ENCODE measurements at places on chromosomes 4 and X.

- no peak for DNase-seq
Measured at GRCh38 chrX:10152086-10152485, 4.7 kb upstream of the CLCN4 start.

- no peak for DNase-seq
Measured at GRCh38 chr4:176358083-176358469, 38.3 kb downstream of the SPCS3 start.

DNA sequence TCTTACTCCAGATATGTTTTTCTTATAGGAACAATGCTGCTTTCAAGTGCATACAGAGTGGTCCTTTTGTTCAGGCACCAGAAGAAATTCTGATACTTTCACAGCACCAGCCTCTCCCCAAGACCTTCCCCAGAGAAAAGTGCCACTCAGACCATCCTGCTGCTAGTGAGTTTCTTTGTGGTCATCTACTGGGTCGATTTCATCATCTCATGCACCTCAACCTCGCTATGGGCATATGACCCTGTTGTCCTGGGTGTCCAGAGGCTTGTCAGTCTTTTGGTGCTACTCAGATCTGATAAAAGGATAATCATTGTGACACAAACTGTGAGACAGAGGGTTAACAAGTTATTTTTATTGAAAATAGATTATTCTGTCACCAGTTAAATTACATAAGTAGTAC, 39.5 kb downstream of the WDR13 start:
- no peak for DNase-seq

GRCh38 chr4:123877551-123877950, 481.0 kb downstream of the SPRY1 start:
- DNase-seq: no peak

DNA sequence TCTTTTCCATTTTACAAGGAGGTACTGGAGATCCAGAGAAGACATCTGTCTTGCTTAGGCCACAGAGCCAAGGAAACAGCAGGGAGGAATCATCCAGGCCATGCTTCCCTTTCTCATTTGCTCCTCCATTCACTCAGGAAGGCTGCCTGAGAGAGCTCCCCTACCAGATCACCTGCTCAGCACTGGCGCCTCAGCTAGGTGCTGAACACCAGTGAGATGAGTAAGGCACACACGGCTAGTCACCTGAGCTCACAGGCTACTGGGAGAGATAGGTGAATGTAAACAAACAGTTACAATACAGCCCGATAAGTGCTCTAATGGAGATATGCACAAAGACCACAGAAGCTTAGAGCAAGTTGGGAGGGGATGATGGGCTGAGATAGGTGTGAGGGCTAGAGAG, 149.8 kb upstream of the ARHGEF9 start:
- DNase-seq: no peak

DNA sequence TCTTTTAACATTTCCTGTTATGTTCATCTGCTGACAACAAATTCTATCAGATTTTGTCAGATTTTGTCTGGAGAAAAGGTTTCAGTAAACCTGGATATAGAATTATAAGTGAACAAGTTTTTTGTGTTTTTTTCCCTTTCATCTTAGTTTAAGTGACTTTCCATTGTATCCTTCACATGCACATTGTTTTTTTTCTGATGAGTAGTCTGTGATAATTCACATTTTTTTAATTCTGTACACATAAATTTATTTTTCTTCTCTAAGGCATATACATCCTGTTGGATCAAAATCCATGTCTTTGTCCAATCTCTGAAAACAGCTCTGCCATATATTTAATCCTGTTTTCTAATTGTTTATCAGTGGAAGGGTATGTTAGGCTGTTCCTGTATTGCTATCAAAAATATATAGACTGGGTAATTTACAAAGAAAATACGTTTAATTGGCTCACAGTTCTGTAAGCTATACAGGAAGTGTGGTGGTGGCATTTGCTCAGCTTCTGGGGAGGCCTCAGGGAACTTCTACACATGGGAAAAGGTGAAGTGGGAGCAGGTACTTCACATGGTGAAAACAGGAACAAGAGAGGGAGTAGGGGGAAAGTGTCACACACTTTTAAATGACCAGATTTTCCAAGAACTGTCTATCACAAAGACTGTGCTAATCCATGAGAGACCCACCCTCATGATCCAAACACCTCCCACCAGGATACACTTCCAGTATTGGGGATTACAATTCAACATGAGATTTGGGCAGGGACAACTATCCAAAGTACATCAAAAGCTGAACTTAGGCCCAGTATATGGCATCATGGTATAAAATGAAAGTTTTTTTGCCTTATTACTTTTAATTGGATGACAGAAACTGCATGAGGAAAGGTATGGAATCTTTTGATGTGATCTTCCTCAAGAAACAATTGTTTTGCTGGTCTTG, 45.6 kb upstream of the GRID2 start:
- no peak for DNase-seq

- DNase-seq: no peak
Measured at GRCh38 chrX:114970806-114971205, 46.6 kb downstream of the IL13RA2 start.

DNA sequence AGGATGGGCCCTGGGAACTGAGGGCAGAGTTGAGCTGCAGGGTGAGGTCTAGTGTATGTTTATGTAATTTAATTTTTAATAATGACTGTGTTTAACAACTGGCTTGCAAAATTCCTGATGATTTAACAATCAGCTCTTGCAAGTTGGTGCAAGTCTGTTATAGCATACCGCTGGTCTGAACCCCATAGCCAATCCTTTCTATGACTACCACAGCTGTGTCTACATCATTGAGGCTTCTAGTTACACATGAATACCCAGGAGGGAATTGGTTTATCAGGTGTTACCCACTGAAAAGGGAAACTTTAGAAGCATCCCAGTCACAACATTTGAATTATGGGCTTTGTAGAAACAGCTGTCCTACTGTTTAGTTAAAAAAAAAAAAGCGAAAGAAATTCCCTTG, 38.3 kb downstream of the SUPT20HL1 start:
- no peak for DNase-seq

DNA sequence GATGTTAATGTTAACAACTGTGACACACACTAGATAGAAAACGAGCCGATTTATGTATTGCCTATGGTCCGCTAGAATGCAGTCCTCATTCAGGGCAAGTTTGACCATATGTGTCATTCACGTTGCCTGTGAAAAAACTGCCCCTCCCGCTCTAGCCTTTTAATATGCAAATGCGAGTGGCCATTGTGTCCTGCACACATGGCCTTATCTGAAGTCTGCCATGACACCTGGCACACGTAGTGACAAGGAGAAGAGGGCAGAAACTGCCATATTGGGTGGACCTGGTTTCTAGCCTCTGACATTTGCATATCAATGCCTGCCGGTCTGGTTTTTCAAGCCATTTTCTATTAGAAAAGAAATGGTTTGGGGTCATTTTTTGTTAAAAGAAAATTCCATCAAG, 303.3 kb upstream of the TECRL start:
- DNase-seq: no peak

GRCh38 chrX:65837875-65838549, 170.6 kb downstream of the MSN start:
- no peak for DNase-seq

- DNase-seq: no peak
Measured at GRCh38 chr4:152352622-152353116, 183.2 kb downstream of the FBXW7 start.

DNA sequence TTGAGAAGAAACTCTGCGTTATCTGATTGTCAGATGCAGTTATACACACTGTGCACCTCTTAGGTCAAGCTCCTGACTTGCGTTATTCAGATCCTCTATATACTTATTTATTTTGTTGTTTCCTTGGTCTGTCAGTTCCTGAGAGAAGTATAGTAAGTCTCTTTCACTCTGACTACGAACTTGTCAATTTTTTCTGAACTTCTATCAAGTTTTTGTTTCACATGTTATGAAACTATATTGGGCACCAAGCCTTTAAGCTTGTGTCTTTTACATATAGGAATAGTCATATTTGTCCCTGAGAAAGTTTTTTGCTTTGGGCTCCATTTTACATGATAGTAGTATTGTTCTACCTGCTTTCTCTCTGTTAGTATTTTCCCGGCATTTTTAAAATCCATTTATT, 31.7 kb downstream of the ZNF275 start:
- no peak for DNase-seq

DNA sequence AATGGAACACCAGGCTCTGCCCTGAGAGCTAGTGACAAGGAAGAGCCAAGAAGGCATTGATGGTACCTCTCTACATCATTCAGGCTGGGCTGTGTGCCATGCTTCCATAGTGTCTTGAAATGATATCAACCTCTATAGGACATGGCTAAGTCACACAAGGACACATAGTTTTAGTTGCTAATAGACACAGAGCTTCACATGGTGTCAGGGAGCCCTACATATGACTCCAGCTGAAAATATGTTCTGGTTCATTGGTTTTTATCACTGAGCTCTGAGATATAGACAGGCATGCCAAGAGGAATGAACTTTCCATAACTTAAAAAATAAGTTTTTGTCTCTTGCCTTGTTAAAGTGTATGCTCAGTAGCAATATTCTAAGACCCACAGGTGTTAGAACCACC, 72.1 kb upstream of the PRKG2 start:
- DNase-seq: no peak

DNA sequence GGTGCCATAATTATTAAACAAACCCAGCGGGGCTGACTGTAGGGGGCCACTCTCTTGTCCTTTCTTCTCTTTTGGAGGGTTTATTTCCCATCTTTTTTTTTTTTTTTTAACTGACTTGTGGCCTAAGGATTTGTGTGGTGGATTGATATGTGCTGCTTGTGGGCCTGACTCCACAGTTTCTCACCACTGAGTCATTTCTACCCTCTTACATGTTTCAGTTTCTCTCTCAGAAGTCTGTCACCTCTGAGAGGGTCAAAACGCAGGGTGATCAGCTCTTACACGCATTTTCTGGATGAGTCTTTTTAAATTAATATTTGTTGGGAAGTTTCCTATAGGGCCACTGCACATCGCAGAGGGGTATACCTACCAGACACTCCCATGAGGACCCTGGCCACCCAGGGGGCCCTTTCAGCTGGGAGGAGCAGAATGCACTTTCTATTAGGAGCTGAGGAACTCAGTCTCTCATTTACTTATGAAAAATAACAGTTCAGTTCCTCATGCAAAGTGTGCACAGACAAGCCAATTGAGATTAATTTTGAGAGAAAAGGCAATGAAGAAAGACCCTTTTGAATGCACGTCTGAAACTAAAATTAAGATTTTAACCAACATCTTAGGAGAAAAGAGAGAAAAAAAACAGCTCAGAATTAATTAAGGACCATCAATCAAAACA, 407.9 kb downstream of the TECRL start:
- DNase-seq: no peak

DNA sequence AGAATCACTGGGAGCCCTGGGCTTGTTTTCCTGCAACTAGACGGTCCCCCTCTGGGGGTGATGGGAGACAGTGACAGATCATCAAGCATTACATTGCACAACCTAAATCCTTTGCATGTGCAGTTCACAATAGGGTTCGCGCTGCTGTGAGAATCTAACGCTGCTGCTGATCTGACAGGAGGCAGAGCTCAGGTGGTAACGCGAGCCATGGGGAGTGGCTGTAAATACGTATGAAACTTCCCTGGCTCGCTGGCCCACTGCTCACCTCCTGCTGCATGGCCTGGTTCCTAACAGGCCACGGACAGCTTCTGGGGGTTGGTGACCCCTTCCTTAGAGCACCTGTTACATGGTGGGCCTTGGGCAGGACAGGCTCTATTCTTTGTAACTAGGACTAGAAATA, 10.4 kb downstream of the PAQR3 start:
- DNase-seq: no peak

DNA sequence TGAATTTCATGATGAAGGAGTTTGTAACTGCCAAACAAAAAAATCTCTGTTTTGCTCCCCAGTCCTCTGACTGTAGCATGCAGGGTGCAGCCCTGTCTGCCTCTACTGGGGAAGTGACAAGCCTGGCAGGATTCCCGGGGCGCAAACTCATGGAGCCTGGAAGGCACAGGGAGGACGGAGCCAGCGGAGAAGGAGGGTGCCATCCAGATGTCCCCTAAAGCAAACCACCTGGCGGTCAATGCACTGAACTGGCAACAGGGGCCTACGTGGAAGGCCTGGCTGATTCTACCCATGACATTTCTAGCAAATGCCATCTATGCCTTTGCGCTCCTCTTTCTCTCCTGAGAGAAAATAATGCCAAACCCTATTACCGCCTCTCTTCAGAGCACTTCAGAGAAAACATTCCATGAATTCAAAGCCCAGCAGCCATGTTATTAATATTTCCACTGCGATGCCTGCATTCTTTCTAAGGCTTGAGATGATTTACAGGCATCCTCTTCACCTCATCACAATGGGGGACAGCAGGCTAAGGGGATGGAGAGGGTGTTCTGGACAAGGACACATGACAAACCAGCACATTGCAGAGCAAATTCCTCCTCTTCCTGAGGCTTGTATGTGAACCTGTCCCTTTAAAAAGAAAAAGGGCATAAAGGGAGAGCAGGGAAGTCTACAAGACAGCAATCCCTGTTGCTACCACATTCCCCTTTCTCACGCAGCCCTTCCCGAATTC, 329.3 kb upstream of the NOCT start:
- DNase-seq: no peak

GRCh38 chr4:79250887-79251286, 75.0 kb downstream of the NAA11 start:
- no peak for DNase-seq

DNA sequence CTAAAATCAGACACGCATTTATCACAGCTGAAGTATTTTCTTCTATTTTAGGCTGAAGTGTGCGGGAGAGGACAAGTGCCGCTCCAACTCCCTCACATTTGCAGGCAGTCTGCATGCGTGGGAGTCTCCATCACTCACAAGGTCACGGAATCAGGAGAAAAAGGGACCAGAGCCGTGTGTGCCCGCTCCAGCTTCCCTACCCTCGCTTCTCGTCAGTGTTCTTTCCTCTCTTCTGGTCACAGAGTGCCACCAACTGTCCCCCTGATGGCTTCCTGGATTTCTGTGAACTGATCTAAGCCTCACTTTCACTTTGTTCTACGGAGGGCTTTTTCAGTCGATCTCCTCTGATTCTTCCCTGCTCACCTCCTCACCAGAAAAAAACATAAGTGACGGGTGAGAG, 407.4 kb upstream of the AADAT start:
- DNase-seq: no peak

- no peak for DNase-seq
Measured at GRCh38 chrX:17081968-17082367, 135.5 kb downstream of the REPS2 start.

DNA sequence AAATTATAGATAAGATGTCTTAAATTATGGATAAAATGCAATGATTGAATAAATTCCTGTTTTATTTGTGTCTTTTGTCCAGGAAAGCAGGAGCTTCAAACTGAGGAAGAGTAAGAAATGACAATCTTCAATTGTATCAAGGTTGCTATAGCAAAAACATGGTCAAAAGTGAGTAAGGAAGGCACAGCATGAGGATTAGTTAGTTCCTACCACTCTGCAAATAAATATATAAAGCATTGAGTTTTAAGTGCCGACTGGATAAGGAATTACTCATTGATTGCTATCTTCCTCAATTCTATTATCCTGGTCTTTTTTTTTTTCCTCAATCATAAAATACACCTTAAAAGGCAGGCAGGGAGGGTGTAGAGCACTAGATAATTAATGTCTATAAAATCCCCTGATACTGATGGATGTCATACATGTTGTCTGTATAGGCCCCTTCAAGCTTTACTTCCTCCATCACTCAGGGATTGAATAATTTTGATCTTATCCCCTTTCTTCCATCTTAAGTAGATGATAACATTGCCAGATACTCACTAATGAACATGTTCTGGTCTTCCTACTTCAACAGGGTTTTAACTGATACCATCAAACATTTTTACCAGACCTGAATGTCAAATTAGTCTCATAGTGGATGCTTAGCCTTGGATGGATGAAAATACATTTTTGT, 86.6 kb downstream of the MID1 start:
- no peak for DNase-seq

- DNase-seq: no peak
Measured at GRCh38 chrX:119853444-119853843, 681 bp upstream of the UPF3B start.

GRCh38 chrX:32170481-32170880, 1040.9 kb downstream of the DMD start:
- DNase-seq: no peak

Data from stimulated activated CD4-positive, alpha-beta T cell treated with anti-CD3 and anti-CD28 coated beads, Interleukin-12 subunit alpha, Interleukin-12 subunit beta, amount 100 ng/mL, for 24 hours (primary cell).